HuH-7.5 (cell line): ENCODE measurements at places on chromosomes 3 and 15.

DNA sequence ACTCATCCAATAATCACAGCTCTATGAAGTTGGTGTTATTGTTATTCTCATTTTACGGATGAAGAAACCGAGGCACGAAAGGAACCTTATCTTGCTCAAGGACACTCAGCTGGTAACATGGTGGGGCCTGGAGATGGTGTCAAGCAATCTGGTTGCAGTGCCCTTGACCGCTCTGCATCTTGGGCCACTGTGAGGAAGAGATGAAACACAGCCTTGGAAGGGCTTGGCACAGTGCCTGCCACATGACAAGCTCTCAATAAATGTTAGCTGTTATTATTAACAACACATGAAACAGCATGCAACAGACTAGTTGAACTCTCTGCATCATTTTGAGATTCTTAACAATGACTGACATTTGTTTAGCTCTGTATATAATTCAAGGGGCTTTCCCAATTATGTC lies 10.1 kb upstream of the ITGA11 start:
- DNase-seq: no peak

DNA sequence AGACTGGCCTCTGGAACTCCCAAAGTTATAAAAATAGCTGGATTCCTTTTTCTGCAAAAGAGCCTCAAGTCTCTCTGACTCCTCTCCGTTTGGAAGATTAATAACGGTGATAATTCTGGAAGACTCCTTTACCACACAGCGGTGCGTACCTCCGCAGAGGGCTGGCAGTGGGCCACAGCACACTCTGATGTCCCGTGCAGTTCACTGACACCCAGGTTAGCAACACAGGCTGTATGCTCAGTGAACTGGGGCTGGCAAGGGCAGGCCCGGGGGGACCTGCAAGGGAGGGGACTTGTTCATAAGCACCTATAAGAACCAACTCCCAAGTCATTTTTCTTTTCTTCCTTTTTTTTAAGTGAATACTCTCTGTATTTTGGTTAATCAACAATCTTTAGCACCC lies 120.3 kb upstream of the TJP1 start:
- DNase-seq: no peak

DNA sequence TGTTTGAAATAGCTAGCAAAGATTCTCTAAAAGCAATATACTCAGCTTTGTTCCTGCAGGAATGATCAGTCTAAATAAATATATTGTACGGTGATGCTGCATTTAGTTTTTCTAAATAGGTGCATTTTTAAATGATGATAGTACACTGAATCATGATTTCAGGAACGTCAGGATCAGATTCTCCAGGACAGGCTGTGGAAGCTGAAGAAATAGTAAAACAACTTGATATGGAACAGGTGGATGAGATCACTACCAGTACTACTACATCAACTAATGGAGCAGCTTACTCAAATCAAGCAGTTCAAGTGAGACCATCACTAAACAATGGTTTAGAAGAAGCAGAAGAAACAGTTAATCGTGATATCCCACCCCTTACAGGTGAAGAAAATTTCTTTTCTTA lies 46.3 kb upstream of the EIF3J start:
- DNase-seq: no peak

DNA sequence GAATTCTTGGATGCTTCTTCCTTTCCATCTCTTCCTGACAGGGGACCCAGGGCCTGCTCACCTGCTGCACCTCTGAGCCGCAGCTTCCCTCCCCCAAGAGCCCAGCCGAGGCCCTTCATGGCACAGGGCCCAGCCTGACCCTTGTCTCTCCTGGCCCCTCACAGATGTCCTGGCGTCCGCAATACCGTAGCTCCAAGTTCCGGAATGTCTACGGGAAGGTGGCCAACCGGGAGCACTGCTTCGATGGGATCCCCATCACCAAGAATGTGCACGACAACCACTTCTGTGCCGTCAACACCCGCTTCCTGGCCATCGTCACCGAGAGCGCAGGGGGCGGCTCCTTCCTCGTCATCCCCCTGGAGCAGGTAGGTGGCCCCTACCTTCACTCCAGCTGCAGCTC lies 66.2 kb downstream of the CORO2B start:
- no peak for DNase-seq

- DNase-seq: no peak
Measured at GRCh38 chr15:63054281-63054683, 11.7 kb downstream of the TPM1 start.

GRCh38 chr3:46135475-46135874 lies 72.6 kb downstream of the CCR1 start:
- no peak for DNase-seq

DNA sequence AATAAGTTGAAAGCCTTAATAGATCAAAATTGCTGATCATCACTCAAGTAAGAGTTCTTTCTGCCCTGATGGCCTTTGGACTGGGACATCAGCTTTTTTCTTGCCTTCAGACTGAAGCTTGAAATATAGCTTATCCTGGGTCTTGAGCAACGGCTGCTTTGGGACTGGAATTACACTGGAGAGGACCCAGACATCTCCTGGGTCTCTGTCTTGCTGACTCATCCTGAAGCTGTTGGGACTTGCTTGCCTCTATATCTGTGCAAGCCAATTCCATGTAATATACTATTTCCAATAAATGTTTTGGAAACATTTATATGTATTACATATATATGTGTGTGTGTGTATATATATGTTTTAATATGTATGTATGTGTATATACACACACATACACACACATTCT lies 260.2 kb downstream of the PDZRN3 start:
- no peak for DNase-seq

- no peak for DNase-seq
Measured at GRCh38 chr3:126308394-126309125, 48.6 kb downstream of the KLF15 start.

DNA sequence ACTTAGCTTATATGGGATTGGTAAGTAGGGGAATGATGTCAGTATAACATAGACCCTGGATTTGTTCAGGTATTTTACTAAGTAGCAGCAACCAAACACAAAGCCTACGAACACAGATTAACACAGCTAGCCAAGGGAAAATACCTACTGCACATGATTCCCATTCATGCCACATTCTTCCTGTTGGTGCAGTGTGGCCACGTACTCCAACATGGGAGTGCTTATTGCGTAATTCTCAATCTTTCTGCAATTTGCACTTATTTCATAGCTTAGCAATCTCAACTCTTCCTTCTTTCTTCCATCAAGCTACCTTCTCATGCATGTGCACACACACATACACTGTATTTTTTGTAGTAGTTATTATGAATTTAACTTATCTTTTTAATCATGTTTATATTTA lies 186.8 kb downstream of the IL5RA start:
- DNase-seq: no peak

- DNase-seq: no peak
Measured at GRCh38 chr3:19598870-19599269, 335.1 kb downstream of the EFHB start.

GRCh38 chr15:83794209-83794608 lies 140.3 kb downstream of the ADAMTSL3 start:
- no peak for DNase-seq

DNA sequence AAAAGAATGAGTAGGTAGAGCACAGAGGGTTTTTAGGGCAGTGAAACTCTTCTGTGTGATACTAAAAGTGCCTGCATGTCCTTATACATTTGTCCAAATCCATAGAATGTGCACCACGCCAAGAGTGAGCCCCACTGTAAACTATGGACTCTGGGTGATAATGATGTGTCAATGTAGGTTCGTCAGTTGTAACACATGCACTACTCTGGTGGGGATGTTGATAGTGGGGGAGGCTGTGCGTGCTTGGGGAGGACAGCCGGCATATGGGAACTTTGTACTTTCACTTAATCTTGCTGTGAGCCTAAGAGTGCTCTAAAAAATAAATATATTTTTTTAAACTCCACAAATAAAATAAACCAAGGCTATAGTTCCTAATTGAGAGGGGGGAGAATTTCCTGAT lies 319.2 kb downstream of the SHQ1 start:
- no peak for DNase-seq

DNA sequence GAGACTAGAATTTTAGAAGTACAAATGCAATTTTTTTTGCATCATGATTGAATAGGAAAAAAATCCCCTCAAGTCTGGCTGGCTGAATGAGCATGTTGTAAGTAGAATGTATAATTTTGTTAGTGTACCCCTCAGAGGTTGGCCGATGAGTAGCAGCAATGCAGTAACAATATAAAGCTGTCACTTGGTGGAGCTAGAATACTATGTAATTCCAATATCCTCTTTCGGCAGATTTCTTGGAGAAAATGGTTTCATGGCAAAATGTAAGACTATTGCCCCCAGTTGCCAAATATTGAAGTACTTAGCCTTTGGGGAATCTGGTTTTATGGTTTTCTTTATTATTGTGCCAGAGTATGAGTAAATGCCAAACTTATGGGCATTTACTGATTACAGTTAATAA lies 39.8 kb upstream of the SGO1 start:
- DNase-seq: peak; percentile 23
